ENCODE measurements at places on chromosomes 16 and 17.

DNA sequence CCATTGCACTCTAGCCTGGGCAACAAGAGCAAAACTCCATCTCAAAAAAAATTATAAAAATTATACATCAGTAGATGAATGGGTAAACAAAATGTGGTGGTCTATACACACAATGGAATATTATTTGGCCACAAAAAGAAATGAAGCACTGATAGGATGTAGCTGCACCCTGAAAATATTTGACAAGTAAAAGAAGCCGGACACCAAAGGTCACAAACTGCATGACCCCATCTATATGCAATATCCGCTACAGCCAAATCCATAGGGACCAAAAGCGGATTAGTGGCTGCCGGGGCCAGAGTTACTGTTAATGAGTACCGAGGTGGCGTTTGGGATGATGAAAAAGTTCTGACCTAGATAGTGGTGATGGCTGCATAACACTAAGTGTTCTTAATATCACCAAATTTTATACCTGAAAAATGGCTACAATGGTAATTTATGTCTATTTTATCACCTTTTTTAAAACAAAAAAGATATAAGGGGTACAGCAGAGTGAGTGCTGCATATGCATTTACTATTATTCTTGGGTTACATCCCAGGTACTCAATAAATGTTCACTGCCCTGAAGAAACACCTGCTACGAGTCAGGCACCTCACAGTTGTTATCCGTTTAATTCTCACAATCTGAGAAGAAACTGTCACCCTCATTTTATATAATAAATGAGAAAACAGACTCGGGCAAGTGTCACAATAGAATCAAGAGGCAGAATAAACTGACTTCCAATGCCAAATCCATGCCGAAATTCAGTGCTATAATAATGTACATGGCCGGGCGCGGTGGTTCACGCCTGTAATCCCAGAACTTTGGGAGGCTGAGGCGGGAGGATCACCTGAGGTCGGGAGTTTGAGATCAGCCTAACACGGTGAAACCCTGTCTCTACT lies 807 bp upstream of the HBQ1 start:
- DNase-seq = no peak

- DNase-seq = no peak
Measured at GRCh38 chr17:17479209-17479608, 2.4 kb downstream of the MED9 start.

GRCh38 chr17:18070861-18071340 lies 16.8 kb upstream of the DRG2 start:
- no peak for DNase-seq

DNA sequence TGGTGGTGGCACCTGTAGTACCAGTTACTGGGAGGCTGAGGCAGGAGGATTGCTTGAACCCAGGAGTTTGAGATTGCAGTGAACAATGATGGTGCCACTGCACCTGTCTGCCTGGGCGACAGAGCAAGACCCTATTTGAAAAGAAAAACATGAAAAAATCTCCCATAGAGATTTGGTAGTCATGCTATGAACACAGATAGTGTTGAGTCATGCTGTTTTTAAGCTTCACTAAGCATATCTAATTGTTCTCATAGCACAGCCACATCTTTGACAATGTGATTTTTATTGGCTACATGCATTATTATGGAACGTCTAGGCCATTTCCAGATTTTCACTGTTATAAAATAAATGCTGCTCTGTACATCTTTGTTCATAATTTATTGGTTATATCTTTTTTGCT lies 6.0 kb downstream of the IL34 start:
- DNase-seq = no peak

GRCh38 chr17:1423456-1424135 lies 23.6 kb upstream of the YWHAE start:
- DNase-seq = no peak

GRCh38 chr16:60481591-60481990 lies 1554.6 kb downstream of the CDH8 start:
- no peak for DNase-seq

DNA sequence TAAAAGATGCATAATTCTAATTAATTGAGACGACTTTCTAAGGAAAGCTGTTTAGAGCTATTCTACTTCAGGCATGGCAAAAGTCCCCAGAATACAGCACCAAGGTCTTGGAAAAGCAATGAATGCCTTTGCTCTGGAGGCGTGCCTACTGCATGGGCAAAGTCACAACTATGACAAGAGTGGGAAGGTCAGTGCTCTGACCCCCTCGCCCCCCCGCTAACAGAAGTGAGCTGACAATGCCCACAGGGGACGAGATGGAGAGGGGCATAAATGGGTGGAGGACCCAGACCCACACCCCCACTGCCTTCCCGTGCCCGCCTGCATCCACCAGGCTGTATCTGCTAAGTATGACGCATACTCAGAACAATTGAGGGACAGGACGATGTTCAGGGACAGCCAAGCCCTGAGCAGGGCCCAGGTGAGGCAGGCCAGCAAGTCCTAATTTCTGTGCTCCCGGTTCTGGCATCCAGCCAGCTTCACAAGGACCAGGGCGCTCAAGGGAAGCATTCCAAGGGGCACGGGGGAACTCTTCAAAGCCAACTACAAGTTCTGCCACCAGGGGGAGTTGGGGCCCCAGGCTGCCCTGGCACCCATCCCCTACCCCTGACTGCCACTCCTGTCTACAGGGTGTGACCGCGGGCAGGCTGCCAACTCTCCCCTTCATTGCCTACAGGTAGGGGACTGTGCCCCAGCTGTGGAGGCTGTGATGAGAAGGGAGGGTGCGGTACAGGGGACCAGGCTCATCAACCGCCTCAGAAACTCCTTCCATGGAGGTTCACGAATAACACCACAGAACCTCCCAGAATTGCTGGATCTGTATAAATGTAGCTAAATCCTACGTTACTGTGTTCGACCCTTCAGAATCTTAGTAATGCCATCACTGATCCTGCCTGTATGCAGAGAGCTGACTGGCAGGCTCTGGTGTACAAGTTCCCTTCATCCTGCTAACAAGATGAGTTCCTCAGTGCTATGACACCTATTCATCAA lies 20.8 kb downstream of the NPRL3 start:
- DNase-seq = no peak

GRCh38 chr16:64864232-64864809 lies 257.5 kb downstream of the CDH11 start:
- no peak for DNase-seq

- no peak for DNase-seq
Measured at GRCh38 chr17:50939795-50940684, 73.9 kb upstream of the TOB1 start.

DNA sequence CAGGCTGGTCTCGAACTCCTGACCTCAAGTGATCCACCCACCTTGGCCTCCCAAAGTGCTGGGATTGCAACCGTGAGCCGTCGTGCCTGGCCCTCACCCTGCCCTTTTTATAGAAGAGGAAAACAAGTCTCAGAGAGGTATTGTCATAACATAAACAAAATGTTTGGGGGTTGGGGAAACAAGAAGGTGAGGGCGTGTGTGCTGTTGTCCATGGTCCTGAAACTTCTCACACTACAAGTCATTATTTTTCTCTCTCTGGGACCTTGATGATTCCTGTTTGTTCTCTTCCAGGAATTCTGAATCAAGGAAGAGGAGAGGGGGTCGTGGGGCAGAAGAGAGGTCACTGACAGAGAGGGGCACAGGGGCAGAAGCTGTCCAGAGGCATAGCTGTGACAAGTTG lies 160.2 kb upstream of the LHX1 start:
- DNase-seq = no peak

GRCh38 chr16:30458561-30459394 lies 13.1 kb upstream of the SEPHS2 start:
- no peak for DNase-seq

GRCh38 chr16:29898804-29899515 lies 390 bp downstream of the SEZ6L2 start:
- no peak for DNase-seq

DNA sequence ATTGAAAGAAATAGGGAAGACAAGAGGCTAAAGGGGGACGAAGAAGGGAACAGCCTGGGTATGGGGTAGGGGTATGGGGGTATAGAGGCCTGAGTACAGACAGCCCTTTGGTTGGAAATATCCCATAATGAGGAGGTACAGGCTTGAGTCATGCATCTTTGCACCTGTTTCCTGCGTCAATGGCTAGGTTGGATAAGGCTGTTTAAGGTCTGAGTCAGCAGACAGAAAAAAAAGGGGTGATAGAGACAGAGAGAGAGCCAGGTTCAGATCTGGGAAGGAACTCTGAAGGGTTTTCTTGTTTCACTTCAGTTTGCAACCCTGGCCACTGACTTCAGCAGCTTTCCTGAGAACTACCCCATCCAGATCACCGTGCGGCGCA lies 8.5 kb downstream of the FNDC8 start:
- DNase-seq = no peak

- no peak for DNase-seq
Measured at GRCh38 chr17:39934324-39934723, 6.8 kb downstream of the LRRC3C start.

GRCh38 chr16:88807626-88808453 lies 3.9 kb downstream of the APRT start:
- no peak for DNase-seq

DNA sequence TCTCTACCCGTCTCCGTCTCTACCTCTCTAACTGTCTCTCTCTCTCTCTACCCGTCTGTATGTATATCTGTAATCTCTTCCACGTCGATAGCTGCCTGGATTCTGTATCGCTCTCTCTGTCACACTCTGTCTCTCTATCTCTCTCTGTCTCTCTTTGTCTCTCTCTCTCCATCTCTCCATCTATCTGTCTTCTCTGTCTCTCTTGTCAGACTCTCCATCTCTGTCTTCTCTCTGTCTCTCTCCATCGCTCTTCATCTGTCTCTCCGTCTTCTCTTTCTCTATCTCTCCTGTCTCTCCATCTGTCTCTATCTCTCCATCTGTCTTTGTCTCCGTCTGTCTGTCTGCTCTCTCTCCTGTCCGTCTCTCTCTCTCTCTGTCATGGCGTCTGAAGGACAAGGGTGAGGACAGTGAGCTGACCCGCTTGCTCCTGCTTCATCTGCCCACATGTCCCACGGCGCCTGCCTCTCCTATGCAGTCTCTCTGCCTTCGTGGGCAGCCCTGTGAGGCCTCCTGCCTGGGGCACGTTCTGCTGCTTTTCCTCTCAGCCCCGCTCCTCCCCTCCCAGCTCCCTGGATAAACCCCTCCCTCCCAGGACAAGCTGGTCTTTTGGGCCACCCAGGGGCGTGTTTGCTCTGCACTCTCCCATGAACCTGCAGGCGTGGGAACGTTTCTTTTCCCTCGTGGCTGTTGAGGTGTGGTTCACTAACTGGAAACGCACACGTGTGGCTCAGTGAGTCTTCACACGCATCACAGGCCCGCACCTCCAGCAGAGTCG lies 18.9 kb downstream of the ACSF3 start:
- no peak for DNase-seq

DNA sequence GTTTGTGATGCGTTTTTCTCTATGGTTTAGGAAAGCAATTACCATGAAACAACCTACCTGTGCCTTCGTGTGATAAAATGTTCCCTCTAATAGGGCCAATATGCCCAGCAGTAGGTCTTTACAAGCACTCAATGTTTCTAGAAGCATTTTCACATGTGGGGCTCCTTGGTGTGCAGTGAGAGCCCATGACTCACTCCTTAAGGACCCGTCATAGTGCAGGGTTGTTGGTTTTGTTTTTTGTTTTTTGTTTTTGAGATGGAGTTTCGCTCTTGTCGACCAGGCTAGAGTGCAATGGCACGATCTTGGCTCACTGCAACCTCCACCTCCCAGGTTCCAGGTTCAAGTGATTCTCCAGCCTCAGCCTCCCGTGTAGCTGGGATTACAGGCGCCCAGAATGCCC lies 31.1 kb upstream of the ZFP90 start:
- DNase-seq = no peak

GRCh38 chr17:44187131-44187899 lies 543 bp downstream of the TMUB2 start:
- no peak for DNase-seq

All from putamen (tissue), 1 donor.